SW 1271 (cell line): ENCODE measurements at places on chromosomes 3 and 15.

- DNase-seq: no peak
These were observed 5.3 kb upstream of the BLM start for GRCh38 chr15:90711842-90712241.

DNA sequence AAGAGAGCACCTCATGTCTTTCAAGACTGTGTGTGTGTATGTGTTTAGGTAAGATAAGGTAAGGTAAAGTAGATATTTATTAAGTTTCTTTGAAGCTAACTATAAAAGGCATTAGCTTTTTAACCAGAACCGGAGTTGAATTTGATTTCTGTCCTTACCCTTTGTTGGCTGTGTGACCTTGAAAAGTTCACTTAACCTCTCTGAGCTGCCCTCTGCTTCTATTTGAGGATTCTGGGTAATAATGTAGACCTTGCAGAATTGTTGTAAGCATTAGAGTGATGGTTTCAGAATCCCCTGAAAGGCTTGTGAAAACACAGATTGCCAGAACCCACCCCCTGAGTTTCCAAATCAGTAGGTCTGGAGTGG lies 21.6 kb upstream of the SACM1L start:
- DNase-seq: no peak

DNA sequence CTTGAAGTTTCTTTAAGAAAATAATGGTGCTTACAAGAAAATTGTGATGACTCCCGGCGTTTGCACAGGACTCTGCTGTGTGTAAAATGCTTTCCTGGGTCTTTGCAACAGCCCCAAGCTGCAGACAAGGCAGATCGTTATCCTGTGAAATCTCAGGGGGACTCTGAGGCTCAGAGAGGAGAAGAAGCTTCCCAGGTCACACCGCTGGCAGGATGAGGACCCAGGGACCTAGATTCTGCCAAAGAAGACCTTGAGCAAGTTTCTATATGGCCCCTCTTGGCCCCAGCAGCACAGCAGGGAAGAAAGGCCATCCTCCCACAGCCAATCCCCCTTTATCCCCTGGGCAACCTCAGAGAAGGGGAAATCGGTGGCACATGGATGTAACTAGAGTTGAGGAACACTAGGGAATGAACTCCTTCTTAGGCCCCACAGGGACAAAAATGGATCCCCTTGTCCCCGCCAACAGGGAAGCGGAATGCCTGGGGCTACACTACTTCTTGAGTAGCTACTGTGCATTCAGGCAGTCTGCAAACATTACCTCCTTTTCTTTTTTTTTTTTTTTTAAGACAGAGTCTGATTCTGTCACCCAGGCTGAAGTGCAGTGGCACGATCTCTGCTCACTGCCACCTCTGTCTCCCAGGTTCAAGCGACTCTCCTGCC lies 72.8 kb downstream of the CPN2 start:
- DNase-seq: no peak

DNA sequence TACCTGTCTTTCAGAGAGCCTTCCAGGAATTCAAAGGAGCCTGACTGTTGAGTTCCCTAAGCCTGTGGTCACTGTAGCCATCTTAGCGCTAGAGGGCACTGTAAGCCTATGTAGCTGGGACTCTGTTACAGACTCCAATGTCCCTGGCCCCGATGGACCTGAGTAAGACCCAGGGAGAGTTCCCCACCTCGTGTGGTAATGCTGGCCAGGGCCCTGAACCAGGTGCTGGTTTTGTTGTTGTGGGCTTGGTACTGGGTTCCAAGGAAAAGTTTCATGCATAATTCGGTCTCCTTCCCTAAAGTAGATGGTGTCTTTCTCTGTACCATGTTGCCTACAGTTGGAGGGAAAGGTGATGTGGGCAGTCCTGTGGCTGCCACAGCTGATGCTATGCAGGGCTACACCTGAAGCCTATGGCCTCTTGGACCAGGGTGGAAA lies 32.4 kb downstream of the CDAN1 start:
- DNase-seq: no peak

DNA sequence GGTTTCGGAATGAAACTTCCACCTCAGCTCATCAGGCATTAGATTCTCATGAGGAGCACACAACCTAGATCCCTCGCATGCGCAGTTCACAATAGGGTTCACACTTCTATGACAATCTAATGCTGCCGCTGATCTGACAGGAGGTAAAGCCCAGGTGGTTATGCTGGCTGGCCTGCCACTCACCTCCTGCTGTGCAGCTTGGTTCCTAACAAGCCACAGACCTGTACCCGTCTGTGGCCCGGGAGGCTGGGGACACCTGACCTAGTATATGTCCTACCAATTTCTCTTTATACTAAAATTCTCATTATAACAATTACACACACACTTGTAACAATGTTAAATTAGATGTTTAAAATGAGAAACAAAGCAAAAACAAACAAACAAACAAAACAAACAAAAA lies 172.2 kb downstream of the SLC9A9 start:
- DNase-seq: no peak

DNA sequence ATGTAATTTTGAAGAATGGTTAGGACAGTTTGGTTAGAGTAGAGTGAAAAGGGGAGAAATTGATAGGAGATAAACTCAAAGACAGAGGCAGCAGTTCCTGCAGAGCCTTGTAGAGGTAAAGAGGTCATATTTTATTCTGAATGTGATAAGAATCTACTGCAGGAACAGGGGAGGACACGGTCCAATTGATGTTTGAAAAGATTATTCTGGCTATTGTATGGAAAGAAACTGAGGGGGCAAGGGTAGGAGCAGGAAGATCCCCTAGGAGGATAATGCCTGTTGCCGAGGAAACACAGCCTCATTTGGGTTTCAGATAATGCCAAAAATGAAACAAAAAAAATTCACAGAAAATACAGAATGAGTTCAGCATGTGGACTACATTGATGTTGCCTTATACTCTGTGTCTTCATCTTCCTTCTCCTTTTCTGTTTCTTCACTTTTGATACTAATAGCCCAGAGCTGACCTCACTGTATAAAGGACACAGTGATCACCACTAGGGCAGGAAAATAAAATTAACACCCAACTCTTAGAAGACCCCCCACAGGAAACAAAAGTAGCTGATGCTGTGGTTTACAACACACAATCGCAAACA lies 454.6 kb upstream of the UBE2E2 start:
- DNase-seq: no peak

DNA sequence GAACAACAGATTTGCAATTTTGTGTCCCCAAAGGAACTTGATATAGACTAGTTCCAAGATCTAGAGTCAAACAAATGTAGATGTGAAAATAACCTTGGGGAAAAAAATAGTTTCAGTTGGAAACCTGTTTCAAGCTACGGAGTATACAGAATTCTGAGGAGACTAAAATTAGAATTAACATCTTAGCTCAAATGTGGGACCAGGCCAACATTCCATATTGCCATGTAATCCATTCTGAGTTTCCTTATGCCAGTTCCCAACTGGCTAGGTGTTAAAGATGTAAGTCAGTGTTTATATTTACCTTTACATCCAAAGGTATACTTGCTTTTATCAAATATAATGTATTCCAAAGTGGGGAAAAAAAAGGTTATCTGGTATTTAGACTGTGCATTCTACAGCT lies 76.3 kb downstream of the UBE3A start:
- DNase-seq: no peak

- DNase-seq: peak; percentile 48
These were observed 45.0 kb downstream of the ESYT3 start for GRCh38 chr3:138479438-138479863.

DNA sequence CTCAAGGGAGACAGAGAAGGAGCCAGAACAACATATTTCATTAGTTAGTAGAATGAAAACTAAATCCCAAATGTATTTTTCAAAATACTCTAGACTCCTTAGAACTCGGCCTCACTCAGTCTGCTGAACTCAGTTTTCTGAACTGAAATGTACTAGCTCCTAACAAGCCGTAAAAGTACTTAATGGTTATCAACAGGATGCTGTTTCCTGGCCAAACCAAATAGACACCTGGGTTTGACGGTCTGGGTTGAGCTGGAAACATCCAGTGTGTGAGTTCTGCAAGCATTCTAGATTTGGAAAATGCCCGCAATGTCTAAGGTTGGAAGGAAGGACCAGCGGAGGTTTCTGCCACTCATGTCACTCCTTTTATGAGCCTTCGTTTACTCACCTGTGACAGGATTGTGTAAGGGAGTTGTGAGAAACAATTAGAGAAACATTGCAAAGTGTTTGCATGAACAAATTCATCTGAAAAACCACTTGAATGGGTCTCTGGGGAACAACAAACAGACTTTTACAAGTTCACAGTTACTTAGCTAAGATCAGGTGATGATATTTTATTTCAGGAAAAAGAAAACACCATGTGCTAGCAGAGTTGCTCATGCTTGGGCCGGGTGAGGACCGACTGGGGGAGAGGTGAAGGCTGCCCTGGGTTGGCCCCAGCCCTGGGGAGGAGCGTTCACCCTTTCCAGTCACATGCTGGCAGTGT lies 151.0 kb downstream of the ALDH1A2 start:
- DNase-seq: no peak

- DNase-seq: no peak
These were observed 61.8 kb downstream of the ARHGEF26 start for GRCh38 chr3:154182975-154183374.

- DNase-seq: no peak
These were observed 642.5 kb upstream of the CCDC54 start for GRCh38 chr3:106734712-106735111.

- no peak for DNase-seq
These were observed 20.7 kb upstream of the TGFBR2 start for GRCh38 chr3:30585654-30586053.

- no peak for DNase-seq
These were observed 13.3 kb upstream of the PXYLP1 start for GRCh38 chr3:141218162-141218835.

GRCh38 chr15:73727330-73727976 lies 25.7 kb downstream of the INSYN1 start:
- DNase-seq: no peak

- DNase-seq: no peak
These were observed 136.5 kb downstream of the PLCH1 start for GRCh38 chr3:155608228-155608920.

- no peak for DNase-seq
These were observed 84.9 kb downstream of the TRIM42 start for GRCh38 chr3:140762746-140763145.

DNA sequence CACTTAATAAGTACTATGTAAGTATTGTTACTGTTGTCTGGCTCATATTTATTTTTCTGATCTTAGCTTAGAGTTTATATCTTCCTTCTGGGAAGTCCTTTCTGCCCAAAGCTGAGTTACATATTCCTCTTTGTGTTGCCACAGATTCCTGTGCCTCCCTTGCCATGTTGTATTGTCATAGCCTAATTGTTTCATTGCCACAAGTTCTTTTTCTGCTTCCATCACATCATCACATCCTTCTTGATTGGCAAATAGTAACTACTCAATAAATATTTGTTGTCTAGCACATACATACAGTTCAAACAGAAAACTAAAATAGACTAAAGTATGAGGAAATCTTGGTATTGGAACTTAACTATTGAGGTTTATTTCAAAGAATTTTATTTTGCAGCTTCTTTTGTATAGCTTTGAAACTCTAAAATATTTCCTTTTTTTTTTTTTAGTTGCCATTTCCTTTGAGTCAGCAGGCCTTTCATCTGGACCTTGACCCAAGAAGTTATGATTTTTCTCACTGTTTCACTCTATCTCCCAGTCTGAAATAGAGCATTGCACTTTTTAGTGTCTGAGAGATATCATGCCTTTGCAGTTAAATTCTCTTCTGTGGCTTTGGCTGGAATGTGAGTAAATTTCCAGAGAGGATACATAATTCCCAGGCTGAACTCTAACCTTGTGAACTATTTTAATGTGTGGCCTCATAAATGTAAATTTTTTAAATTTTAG lies 98.2 kb downstream of the ZNF609 start:
- DNase-seq: no peak

- DNase-seq: no peak
These were observed 4.8 kb upstream of the CSK start for GRCh38 chr15:74776821-74777768.

DNA sequence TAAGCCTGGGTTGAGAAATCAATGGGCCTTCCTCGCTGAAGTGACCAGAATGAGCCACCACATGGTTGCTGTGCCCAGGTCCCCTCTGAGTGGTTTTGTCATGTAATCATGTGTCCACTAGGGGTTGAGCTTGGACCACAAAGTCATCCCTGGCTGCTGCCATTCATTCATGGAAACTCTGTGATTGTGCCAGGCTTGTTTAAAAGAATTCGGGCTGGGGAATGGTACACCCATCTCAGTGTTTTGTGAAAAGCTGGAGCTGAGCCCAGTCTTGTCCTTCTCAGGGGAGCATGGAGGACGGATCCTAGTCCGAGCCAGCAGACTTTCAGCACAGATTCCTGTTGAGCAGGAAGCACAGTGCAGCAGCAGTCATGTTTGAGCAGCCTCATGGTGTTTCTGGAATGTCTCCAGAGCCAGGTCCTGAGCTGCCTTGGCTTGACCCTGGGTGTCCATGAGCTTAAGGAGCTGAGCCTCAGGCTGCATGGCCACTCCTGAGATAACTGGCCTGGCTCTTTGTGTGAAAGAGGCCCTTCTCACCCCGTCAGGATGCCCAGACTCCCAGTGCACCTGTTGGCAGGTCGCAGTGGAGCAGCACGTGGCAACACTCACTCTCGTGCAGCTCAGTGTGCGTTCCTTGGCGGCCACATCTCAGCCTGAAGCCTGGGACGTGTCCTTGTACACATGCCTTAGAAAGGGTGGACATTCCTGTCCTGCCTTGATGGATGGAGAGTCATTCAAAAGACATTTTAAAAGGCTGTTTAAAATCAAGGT lies 260.3 kb upstream of the TPM1 start:
- DNase-seq: peak; percentile 82

DNA sequence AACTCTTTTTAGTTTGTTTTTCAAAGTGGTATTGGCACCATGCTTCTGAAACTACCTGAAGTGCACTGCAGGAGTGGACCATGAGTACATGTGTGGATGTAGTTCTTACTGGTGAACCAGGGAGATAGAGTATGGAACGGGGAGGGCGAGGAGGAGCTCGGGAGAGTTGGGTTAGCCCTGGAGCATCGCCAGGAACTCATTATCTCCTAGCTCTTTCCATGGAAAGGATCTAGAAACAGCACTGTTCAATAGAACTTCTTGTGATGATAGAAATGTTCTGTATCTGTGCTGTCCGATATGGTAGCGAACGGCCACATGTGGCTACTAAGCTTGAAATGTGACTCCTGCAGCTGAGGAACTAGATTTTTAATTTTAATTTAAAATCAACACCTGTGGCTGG lies 47.3 kb downstream of the VGLL4 start:
- DNase-seq: no peak

DNA sequence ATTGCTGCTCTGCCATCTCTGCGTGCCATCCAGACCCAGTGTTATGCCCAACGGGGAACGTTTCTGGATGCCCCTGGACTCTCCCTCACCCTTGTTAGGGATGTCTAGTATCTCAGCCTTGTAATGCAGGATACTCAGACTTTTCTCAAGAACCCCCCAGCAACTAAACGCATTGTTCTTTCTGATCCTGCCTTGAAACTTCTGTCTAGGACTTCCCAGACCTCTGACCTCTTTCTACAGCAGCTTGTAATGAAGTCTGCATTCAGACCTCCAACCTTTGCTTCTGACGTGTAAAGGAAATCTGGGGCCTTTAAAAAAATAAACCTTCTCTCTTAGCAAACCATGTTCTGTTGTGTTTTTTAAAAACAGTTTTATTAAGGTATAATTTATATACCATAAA lies 139.5 kb downstream of the KCNAB1 start:
- DNase-seq: no peak

GRCh38 chr15:82792068-82792467 lies 13.8 kb downstream of the FSD2 start:
- no peak for DNase-seq
